ENCODE measurements at places on chromosomes 5 and 9.

GRCh38 chr5:35228310-35228709 lies 2.0 kb downstream of the PRLR start:
- DNase-seq = no peak

GRCh38 chr5:39176759-39177630 lies 42.4 kb downstream of the FYB1 start:
- DNase-seq = no peak

- no peak for DNase-seq
These were observed 2.5 kb downstream of the DIPK1B start for GRCh38 chr9:136714893-136715274.

DNA sequence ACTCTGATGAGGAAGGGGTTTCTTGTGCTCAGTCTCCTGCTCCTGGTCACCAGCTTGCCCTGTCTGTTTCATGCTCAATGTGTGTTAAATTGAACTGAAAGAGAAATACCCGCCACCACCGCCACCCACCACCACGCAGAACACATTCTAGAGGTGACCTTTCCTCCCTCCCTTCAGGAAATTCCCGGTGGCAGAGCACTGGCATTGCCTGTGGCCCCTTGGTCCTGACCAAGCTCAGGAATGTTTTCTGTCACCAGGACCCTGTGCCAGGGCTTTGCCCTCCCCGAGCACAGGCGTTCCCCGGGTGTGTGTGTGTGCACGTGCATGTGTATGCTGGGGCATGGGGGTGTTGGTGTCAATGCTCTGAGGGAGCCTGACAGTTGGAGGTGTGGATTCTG lies 10.2 kb upstream of the SLC25A51 start:
- DNase-seq = no peak

DNA sequence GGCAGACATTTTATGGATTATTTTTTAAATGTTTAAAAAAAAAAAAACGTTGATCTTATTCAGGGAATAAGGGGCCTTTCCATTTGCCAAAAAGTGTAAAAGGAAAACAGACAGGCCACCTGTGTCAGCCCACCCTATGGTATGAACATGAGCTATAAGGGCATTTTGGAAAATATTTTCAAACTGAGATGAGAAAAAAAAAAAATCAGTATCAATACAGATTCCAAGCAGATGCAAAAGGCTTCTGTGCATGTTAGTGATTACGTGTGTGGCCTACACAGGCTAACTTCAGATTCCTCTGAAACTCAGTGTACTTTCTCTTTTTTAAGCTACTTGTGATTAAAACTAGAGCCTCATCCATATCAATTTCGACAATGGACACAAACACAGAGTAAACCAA lies 189.9 kb downstream of the BNC2 start:
- no peak for DNase-seq

GRCh38 chr9:92663951-92664350 lies 6.0 kb downstream of the IPPK start:
- DNase-seq = no peak

- no peak for DNase-seq
These were observed 45.2 kb upstream of the GLIPR2 start for GRCh38 chr9:36091026-36091953.

DNA sequence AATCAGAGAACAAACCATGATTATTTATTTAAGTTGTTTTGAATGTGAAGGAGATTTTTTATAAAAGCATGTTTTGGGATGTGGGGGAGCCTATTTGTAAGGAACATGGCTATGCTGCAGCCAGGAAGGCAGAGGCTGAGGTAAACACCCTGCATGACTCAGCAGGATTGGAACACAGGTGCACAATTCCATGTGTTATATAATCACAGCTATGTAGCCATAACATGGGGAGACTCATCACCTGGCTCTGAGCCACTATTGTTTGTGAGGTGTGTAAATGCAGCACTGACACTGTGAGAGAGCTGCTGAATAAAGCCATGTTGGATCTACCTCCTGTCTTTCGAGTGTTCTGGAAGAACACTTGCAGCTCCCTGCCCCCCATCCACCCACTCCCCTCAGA lies 1009.8 kb downstream of the DNAH5 start:
- no peak for DNase-seq

GRCh38 chr9:133275105-133276000 lies at the start of gene ABO:
Gene ABO (minus strand): TSS chr9:133275201.
- no peak for DNase-seq

- no peak for DNase-seq
These were observed 156.4 kb downstream of the CACNA1B start for GRCh38 chr9:138033950-138034349.

DNA sequence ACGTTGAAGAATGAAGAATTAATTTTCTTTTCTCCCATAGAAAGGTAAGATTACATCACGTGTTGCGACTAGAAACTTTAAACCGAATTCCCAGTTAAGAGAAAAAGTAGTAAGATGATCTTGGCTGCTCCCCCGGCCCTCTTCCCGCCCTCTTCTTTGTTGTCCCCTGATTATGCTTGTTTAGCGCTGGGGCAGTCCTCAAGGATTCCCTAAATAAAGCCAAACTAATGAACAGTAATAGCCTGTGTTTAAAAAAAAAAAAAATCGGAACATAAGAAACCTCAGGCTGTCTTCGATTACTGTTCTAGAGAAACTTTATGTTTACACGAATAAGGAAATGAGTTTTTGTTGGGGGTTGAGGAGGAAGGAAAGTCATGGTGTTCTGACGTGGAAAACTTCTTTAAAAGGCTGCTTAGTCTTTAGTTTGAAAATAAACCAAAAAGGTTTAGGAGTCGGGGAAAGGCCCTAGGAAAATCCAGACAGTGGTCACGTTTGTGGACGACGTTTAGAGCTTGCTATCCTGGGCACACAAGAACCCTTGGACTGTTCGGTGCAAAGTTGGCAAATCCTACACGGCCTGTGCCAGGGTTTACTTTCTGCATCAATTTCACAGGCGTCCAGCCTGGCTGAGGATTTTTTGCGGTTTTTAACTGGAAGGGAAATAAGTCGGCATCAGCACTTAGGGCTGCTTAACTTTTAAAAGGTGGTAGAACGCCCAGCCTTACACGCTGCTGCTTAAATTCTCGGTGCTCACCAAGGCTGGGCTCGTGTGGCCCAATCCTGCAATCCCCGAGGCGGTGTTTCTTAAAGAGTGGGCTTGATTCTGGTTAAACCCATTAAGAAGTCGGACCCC lies 1.1 kb upstream of the MAT2B start:
- no peak for DNase-seq

- no peak for DNase-seq
These were observed 275.9 kb downstream of the DMRTA1 start for GRCh38 chr9:22722492-22722891.

- no peak for DNase-seq
These were observed 127.5 kb downstream of the ATPSCKMT start for GRCh38 chr5:10122076-10122726.

DNA sequence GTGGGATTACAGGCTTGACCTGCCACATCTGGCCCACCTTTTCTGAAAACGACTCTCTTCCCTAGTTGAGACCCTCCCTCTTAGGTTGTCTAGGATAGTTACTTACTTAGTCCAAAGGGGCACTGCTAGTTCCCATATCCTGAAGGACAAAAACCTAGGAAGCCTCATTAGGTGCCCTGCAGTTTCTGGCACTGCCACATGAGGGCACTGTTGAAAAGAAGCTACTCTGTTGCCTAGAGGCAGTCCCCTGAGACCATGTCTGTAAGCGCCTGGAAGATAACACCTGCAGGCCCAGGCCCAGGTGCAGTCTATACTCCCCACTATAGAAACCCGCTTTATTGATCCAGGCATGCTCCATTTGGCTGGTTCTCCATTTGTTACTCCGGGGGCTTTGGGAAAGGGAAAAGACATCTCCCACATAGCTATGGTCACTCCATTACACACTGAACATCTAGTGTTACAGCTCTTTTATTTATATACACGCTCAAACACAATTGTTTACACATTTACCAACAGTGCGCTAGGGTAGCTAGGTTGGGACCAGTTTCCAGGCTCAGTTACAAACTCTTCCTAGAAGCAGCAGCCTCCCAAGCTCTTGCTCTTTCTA lies 73.4 kb upstream of the PPARGC1B start:
- DNase-seq = no peak

- DNase-seq = no peak
These were observed 13.0 kb upstream of the TMEFF1 start for GRCh38 chr9:100459963-100460362.

- no peak for DNase-seq
These were observed 33.1 kb downstream of the ANKRD31 start for GRCh38 chr5:75203604-75204003.

- no peak for DNase-seq
These were observed 27.5 kb downstream of the AMBP start for GRCh38 chr9:114050646-114051045.

GRCh38 chr9:109414125-109414785 lies 83.9 kb downstream of the PTPN3 start:
- no peak for DNase-seq

DNA sequence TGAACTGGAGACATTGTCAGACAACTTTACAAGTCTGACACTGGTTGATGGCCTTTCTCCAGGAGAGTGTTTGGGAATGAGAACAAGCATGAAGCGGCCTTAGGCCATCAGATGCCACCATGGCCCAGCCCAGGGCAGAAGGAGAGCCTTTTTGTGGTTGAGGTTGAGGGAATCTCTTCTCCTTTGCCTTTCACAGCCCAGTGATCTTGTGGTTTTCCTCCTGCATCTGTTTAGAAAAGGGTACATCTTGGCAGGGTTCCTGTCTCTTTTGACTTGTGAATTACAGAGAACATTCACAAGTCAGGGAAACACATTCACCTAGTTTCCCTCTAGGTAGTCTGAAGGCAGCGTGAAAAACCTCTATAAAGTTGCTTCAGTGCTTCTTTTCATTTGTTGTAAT lies 27.5 kb downstream of the DMRT2 start:
- no peak for DNase-seq

DNA sequence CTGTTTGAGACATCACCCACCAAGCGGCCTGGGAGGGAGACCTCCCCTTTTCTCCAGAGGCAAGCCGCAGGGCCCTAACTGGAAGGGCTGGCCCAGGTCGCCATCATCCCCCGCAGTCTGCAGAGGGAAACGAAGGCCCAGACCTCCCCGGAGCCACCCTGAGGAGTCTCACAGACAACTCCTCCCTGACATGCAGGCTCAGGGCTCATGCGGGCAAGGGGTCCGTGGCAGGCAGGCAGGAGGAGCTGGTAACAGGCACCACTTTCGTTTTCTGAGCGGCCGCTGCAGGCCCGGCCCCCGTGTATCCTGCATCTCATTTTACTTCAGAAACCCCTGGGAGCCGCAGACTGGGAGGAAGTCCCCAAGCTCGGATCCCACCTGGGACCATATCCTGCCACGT lies 192.0 kb upstream of the PPP1R26 start:
- DNase-seq = no peak
